ENCODE measurements at places on chromosomes 3 and 15.

- DNase-seq, result no peak
These were observed 62.8 kb upstream of the SEC22A start for GRCh38 chr3:123138839-123139444.

DNA sequence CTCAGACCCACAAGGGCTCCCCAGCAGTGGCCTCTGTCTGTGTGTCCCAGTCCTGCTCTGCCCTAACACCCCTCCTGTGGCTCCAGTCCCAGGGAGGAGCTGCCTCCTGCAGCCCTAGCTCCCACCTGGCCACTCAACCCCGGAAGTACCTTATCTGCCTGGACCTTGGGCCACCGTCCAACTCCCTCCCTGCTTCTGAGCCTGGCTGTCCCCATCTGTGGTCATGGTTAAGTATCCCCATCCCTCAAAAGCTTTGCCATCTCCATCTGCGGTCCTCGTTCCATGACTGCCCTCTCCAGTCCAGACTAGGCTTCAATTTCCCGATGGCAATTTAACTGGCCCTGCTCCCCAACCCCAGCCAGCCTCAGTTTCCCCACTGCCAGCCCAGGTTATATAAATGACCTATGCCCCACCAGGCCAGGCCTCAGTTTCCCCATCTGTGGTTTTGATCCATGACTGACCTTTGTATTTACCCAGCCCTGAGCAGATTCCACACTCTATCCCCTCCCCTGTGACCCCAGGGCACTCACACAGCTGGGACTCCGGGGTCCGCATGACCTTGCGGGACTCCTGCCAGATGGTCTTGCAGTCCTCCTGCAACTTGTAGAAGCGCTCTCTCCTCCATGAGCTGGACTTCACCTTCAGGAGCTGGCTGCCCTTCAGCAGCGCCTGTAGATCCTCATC is 9.6 kb downstream of the PLCD1 start:
- no peak for DNase-seq

GRCh38 chr3:170598091-170598502 is 12.2 kb upstream of the SLC7A14 start:
- DNase-seq, result no peak

DNA sequence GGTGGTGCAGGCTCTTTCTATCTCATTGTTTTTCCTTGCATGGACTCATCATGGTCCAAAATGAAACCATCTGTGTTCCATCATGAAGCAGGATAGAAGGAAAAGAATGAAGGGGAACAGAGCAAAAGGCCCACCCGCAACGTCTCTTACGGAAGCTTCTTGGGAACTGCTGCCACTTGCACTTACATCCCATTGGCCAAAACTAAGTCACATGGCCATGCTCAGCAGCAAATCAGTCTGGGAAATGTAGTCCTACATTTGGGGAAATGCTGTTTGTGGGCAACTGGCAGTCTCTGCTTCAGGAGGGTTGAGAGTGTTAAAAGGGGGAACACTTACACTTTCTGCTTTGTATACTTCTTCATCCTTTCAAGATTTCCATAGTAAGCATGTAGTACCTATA is 191.6 kb downstream of the SV2B start:
- DNase-seq, result no peak

DNA sequence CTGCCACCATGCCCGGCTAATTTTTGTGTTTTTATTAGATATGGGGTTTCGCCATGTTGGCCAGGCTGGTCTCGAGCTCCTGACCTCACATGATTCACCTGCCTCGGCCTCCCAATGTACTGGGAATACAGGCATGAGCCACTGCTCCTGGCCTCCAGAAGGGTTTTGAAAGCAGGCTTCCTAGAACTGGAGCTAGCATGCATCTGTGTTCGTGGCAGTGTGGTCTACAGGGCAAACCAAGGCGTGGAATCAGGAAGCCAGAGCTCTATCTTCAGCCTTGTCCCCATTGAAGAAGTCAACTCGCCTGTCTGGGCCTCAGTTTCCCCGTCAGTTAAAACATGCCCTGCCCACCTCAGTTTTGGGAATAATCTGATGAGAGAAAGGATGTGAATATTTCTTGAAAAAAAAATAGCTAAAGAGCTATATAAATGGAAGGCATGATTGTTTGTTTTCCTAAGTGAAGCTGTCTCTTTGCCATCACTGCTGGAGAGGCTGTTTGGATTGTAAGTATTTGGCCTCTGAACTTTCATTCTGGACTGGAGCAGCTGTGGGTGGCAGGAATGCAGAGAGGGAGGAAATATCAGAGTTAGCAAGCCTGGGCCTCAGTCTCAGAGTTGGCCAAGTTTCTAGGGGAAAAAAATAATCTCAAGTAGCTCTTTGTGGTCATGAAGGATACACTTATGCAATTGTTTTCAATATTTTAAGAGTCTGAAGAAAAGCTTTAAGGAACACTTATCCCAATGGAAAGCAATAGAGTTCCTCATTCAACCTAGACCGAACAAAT is 36.5 kb upstream of the UACA start:
- DNase-seq, result no peak

DNA sequence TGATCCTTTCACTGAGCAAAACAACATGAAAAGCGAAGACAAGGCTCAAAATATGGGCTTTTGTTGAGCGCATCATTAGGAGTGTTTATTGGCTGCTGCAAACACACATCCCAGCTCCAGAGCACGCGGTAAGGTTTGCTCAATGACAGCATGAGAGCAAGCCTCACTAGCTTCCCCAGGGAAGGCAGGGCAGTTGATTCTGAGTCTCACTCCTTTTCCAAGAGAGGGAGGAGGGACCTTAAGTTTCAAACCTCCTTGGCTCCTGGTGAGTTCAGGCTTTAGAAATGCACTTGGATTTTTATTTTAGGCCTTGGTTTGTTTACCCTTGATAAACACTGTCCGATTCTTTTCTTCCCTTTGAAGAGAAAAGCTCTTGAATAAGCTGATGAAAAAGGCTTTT is 69.1 kb upstream of the CACNA2D3 start:
- DNase-seq, result no peak

DNA sequence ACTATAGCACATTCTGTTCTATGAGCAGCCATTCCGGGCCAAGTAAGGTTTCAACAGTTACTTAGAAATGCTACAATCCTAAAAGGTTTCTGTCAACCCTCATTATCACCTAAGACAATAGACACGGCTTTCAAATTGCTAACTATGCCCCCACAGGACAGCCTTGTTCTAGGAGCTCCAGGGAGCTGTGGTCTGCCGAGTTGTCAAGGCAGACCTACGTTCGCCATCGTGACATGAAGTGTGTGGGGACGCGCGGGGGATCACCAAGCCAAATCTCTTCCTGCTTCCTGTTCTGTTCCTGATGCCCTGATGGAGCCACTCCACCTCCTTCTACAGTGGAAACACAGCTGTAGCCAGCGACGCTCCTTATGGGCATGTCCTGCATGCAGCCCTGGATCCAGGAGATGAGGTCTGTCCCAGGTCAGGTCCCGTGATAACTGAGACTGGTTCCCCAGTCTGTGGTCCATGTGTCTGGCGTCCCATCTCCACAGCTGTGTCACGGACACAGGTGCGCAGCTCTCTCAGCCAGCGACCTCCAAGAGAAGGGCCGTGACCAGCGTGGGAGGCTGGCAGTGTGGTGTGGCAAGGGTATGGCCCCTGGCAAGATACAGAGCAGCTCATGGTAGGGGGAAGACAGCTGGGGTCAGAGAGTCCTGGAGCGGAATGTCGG is 82.8 kb downstream of the PCSK6 start:
- no peak for DNase-seq

Measured in GM12892 (cell line).